ENCODE measurements at places on chromosomes 1 and 21.

DNA sequence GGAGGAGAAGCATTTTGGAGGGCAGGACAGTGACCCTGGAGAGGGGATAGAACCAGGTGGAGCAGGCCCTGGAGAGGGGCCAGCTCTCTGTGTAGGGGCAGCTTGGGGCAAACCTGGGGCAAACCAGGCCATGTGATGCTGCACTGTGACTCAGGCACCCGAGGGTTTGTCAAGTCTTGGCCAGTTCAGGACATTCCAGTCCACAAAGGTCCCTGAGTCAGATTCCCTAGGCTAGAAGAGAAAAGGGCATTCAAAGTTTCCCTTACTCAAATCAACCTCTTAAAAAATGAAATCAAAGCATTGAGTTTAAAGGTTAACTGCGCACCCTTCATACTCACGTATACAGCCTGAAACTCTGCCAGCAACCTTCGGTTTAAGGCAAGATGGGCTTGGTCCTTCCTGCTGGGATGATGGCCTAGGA is 25.2 kb upstream of the PLA2G2C start:
- no peak for DNase-seq

GRCh38 chr1:43844114-43844513 is 89.5 kb upstream of the ARTN start:
- no peak for DNase-seq

GRCh38 chr21:31394309-31394708 is 50.2 kb upstream of the TIAM1 start:
- DNase-seq = no peak

DNA sequence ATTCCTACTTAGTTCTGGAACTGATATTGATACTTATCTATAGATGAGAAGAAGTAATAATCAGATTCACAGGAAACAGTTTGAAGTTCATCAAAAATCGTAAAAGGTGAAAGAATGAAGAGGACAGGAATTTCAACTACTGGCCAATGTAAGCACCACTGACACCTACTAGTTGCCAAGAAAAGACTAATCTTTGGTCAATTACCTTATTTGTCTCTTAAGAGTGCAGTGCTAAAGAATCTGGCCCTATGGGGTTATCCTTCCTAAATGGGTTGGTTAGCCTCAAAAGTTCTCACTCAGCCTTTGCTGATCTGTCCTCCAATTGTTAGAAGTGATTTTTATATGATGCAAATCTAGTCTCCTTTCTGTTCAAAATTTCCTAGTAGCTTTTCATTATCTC is 29.5 kb downstream of the ADSS2 start:
- no peak for DNase-seq

DNA sequence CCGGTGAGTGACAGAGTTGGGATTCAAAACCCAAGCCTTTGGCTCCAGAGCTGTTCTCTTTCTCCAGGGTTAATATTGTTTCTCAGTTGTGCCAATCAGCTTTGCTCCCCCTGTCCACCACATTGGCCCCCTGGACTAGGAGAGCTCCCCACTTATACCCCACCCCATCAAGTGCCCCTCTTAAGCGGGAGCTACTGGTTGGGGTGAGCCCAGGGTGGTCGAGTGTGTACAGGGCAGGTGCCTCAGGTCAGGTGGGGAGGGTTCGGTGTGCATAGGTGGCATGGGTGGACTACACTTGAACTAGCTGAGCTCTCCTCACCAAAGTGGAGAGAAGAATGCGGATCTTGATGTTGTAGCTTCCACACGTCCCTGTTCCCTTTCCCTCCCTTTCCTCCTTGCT is 14.2 kb downstream of the KCNA2 start:
- no peak for DNase-seq

DNA sequence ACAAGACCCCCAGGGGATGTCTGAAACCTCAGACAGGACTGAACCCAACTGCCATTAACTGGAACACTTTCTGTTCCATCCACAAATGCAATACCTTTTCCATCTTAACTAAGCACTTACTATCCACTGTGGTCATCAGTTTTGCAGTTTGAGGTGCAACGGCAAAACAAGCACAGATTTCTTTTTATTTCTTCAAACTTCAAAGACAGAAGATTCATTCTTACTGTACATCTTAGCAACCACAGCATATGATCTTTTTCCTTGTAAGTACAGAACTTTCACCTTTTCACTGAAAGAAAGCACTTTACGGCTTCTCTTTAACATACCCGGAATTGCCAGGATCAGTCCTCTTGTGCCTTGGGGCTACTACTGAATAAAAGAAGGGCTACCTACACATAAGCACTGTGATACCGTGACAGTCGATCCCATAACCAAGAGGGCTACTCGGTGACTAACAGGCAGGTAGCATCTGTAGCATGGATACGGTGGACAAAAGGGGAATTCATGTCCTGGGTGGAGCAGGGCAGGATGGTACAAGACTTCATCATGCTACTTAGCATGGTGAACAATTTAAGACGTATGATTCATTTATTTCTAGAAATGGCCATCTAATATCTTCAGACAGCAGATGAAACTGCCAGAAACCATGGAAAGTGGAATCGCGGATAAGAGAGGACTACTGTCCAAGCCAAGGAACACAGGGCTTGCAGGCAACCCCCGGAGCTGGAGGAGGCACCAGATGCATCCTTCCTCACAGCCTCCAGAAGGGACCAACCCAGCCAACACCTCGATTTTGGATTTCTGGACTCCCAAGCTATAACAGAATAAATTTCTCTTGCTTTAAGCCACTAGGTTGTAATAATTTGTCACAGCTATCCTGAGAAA is 18.4 kb downstream of the ERG start:
- no peak for DNase-seq

- no peak for DNase-seq
These were observed 2.5 kb upstream of the ELAVL4 start for GRCh38 chr1:50106095-50106761.

- DNase-seq = no peak
These were observed 645.6 kb upstream of the ADGRL2 start for GRCh38 chr1:81155131-81155530.

- no peak for DNase-seq
These were observed 86.7 kb downstream of the MAST2 start for GRCh38 chr1:45890078-45890477.

DNA sequence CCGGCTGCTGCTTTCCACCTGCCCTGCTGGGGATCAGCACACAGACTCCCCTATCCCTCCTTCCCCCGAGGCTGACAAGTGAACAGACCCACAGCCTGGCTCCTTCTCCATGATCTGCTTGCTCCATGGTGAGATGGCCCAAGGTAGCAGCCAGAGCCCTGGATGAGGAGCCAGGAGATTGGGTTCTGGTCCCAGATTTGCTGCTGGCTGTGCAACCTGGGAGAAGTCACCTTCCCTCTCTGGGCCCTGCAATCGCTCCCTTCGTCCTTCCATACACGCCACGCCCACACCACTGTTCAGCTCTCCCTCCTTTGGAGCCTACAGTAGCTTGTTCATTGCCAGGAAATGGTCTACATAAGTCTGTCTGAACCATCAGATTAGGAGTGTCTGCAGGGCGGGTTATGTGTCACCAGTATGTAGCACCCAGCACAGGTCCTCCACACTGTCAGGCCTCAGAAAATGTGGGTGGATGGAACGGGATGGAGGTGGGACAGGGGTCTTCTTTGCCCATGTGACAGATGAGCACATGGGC is 9.2 kb upstream of the EPHA8 start:
- DNase-seq = no peak

- no peak for DNase-seq
These were observed 1.2 kb upstream of the EXTL1 start for GRCh38 chr1:26020330-26020768.

GRCh38 chr1:201769966-201770365 is 59.0 kb upstream of the IPO9 start:
- DNase-seq = no peak

GRCh38 chr1:209433649-209434031 is 149.9 kb upstream of the CAMK1G start:
- DNase-seq = no peak

GRCh38 chr21:33036430-33037162 is 10.9 kb downstream of the OLIG2 start:
- DNase-seq = no peak

GRCh38 chr1:37449936-37450335 is 24.4 kb upstream of the ZC3H12A start:
- DNase-seq = no peak

- DNase-seq = no peak
These were observed 392.6 kb downstream of the MRPL39 start for GRCh38 chr21:25214676-25215075.

GRCh38 chr1:118659646-118660045 is 328.5 kb downstream of the TBX15 start:
- DNase-seq = no peak

DNA sequence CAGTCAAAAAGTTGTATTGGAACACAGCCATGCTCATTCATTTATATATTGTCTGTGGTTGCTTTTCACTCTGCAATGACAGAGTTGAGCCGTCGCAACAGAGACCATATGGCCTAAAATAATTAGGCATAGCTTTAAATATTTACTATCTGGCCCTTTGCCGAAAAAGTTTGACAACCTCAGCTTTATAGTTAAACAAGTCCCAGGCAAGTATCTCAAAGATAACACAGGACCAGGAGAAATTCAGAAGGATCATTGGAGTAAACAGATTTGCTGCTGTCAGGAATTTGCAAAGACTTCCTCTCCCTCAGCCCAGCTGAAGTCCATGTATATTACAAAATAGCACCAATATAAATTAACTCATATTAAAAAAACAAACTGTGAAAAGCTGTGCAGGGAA is 34.4 kb downstream of the NID1 start:
- DNase-seq = no peak

- DNase-seq = no peak
These were observed 6.4 kb upstream of the TNFRSF25 start for GRCh38 chr1:6472391-6472790.

- no peak for DNase-seq
These were observed 58.3 kb downstream of the APP start for GRCh38 chr21:26112127-26112742.

- peak; percentile 6 for DNase-seq
These were observed 13.4 kb downstream of the SPOCD1 start for GRCh38 chr1:31802190-31803150.

GRCh38 chr1:39613250-39613649 is 26.2 kb downstream of the HEYL start:
- no peak for DNase-seq

DNA sequence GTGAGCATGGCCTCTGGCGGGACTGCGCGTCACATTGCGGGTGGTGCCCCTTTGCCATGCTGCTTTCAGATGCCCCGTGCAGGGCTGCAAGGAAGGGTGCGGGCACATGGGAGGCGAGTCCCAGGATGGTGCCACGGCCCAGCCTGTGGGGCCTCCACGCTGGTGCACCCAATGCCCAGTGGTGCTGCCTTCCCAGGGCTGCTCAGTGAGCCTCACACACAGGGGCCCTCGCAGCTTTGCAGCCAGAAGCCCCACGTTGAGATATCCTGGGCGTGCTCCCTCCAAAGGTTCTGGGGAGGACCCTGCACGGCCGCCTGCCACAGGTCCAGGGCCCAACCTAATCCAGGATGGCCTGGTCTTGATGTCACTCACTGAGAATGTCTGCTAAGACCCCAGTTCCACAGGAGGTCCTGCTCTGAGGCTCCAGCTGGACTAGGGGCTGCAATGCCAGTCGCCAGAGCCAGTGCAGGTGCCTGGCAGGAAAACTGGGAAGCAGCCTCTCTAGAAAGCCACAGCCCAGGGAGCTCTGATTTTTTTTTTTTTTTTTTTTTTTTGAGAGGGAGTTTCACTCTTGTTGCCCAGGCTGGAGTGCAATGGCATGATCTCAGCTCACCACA is 34.1 kb upstream of the PRSS38 start:
- DNase-seq = no peak

- peak; percentile 60 for DNase-seq
These were observed 16.0 kb downstream of the ENO1 start for GRCh38 chr1:8862528-8862927.

GRCh38 chr1:119632103-119632490 is 16.0 kb downstream of the ZNF697 start:
- no peak for DNase-seq

GRCh38 chr1:191260056-191260455 is 782.4 kb upstream of the BRINP3 start:
- no peak for DNase-seq

- DNase-seq = no peak
These were observed 95.7 kb upstream of the SIM2 start for GRCh38 chr21:36603221-36603620.

DNA sequence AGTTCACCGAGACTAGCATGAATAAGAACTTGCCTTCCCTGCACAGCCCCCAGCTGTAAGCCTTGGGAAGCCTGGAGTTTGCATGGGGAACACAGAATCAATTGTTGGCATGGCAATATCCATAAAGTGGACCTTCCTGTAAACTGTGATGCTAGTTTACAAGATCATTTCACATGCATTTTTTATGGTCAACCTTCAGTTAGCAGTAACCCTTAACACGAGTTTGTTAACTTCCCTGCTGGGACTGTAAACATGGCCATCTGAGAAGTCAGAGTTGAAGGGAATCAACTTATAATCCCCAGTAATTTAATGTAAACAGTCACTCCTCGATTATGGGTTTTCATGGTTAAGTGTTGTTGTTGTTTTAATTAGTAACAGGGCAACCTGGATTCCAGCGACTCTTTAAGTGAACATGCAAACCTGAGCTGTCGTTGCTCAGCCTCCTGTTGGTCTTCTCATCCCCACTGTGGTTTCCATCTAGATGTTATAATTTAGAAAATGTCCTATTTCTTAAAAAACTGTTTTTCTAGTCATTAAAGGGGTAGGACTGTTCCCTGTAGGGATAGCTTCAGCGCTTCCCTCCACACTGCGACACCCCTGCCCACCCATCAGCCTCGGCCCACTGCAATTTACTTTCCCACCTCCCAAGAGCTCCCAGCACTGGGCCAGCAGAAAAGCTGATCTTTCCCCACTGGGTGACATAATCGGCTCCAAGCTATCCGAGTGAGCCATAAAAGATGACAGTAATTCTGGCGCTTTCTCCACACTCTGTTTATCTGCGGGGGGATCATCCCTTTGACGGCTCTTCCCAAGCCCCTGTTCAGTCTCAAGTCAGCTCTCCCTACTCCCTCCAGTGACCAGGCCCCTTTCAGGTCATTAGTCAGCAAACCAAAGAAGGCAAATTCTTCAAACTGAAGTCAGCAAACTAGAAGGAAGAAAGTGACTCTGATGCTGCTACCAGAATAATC is 107.6 kb upstream of the IPO9 start:
- no peak for DNase-seq

DNA sequence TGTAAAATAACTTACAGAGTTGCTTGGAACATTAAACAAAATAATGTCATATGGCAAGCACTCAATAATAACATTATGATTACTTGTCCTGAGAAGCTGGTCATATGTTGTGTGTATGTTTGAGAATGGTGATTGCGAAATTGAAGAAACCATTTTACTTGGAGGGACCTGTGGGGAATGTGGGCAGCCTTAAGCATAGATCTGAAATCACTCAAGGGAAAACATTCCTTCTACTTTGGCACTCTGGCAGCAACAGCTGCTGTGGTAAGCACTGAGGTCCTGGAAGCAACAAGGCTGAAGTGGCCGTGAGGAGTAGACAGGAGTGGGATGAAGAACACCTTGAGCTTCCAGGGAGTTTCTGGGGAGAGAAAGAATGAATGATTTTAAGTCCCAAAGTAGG is 165.4 kb upstream of the ADAMTS5 start:
- no peak for DNase-seq

- DNase-seq = no peak
These were observed 24.0 kb downstream of the TEX35 start for GRCh38 chr1:178536844-178537371.
